Adipocyte (in vitro differentiated cells): ENCODE measurements at places on chromosomes 1 and 21.

- DNase-seq = peak; percentile 71
Measured at GRCh38 chr1:30990591-30990990, 74.9 kb downstream of the PUM1 start.

GRCh38 chr1:2086446-2087078 lies 36.4 kb downstream of the PRKCZ start:
- DNase-seq = no peak

DNA sequence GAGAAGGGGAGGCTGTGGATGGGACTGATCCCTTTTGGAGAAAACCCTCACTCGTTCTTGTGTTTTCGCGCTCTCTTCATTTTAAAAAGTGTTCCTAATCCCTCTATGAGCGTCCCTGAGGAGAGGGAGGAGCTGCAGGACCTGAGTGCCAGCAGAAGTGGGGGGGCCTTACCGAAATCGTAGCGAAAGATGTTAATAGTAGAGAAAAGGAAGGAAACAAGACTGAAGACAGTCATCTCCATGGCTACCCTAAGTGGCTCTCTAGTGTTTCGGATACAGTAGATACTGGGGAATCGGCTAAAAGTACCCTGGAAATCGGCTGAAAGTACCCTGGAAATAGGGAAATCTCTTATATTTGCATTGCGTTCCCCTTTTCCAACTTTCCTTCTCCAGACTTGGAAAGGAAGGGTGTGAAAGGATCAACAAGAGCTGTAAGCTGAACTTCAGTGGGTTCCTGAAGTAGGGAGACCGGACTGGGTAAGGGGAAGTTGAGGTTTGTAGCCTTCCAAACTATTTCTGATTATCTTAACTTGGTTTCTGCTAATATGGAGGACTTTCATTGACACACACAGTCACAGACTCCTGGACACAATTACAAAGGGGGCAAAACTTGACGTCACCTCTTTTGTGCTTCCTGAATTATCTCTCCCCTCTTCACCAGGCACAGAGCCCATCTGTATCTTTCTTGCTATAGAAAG lies 486 bp upstream of the DSTYK start:
- DNase-seq = no peak

GRCh38 chr1:26363549-26364448 lies 8.8 kb downstream of the ZNF683 start:
- peak; percentile 75 for DNase-seq

DNA sequence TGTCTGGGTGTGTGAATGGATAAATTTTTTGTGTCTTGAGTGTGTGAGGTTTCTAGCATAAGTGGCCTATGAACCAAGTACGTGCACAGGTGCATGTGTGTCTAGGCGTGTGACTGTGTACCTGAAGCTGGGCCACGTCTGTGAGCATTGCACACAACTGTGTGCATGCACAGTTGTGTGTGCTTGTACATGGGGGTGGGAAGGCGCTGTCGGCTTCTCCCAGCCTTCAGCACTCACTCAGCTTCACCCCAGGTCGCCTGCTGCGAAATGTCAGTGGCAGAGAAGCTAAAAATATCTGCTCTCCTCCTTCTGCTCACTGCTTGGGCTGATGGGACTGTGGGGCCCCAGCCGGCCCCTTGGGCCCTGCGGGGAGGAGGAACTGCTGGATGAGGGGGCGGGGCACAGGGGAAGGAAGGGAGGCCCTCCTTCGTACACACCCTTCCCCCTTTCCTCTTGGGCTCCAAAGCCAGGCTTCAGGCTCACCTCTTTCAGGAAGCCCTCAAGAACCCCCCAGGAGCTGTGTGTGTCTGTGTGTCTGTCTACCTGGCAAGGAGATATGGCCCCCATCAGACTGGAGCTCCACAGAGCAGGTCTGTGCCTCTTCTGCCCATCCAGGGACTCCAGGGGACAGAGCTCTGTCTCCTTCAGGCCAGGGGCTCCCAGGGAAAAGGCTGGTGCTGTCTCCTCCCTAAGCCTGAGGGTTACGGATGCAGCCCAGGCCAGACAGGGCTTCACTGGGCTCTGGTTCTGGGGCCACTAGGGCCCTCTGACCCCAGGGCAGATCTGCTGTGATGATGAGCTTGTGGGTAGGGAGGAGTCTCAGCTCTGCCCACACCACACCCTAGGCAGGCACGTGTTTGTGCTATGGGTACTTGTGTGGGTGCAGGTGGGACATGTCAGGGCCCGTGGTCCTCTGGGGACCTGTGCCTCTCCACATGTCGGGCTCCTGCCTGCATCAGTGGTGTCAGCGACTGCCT lies 35.6 kb upstream of the WASF2 start:
- DNase-seq = peak; percentile 76

DNA sequence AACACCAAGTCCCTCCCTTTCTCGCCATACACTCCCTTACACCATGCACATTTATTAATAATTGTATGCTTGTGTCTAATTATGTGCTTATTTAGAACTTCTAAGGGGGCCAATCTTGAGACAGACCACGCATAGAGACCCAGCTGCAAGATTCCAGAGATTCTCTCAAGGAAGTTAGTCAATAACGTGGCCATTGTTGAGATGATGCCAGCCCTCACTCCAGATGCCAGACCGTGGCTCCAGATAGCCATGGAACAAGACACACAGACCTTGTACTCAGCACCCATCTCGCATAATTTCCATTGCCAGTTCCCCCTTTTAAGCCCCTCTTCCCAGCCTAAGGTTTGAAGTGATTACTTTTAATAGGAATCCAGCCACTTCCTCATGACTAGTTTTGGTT lies 62.4 kb downstream of the DIRAS3 start:
- DNase-seq = no peak

GRCh38 chr1:26739329-26739914 lies 43.6 kb downstream of the ARID1A start:
- no peak for DNase-seq

DNA sequence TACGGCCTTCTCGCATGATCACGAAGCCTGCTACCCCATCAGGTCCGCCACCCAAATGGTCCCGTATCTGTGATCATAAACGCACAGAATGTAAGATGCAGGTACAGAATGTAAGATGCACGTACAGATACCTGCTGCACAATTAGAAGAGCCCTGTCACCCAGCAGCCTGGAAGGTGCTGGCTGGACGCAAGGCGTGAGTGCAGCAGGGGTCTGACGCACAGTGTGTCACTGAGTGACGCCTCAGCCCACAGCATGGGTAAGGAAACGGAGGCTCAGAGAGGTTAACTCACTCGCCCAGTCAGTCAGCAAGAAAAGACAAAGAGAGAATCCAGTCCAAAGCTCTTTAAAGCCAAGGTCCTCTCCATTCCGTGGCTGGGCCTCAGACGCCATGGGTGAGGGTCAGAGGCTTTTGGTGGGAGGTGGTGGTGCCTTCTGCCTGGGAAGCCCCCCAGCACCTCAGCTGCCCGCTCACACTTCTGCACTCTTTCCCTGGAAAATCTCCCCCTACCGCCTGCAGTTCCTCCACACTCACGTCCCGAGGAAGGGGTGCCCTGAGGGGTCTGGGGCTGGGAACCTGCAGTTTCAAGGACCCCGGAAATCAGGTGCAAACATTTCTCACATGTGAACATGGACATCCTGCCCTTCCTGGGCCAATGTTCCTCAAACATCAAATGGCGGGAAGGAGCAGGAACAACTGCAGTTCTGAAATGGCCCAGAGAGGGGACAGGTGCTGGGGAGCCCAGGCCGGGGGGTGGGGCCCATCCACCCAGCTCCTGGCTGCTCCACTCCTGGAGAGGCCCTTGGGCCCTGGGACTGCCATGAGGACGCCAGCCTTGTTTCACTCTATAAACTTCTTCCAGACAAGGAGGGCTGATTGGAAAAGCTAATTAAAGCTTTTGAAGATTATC lies 59.4 kb downstream of the SLC66A1 start:
- no peak for DNase-seq

- no peak for DNase-seq
Measured at GRCh38 chr1:56468518-56468917, 110.8 kb downstream of the PLPP3 start.

- no peak for DNase-seq
Measured at GRCh38 chr1:184112176-184112948, 60.8 kb downstream of the TSEN15 start.

GRCh38 chr1:218964471-218965185 lies 209.1 kb upstream of the LYPLAL1 start:
- DNase-seq = peak; percentile 20

- peak; percentile 53 for DNase-seq
Measured at GRCh38 chr21:46323227-46323709, 402 bp downstream of the C21orf58 start.

DNA sequence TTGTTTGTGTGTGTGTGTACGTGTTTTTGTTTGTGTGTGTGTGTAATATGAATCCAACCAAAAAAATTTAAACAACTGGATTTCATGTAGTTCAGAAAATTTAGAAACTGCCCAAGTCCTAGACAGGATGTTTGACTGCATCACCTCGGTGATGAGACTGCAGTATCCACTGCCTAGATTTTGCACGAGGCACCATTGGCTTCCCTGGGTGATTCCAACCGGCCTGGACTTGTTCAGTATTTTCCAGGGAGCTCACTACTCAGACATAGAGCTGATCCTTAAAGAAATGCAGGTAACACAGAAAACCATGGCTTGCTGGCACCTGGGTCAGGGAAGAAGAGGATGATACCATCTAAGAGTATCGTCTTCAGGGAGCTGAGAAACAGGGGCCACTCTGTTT lies 18.2 kb upstream of the KCNK2 start:
- DNase-seq = no peak

- peak; percentile 86 for DNase-seq
Measured at GRCh38 chr1:201709564-201710295, 119.2 kb upstream of the IPO9 start.

DNA sequence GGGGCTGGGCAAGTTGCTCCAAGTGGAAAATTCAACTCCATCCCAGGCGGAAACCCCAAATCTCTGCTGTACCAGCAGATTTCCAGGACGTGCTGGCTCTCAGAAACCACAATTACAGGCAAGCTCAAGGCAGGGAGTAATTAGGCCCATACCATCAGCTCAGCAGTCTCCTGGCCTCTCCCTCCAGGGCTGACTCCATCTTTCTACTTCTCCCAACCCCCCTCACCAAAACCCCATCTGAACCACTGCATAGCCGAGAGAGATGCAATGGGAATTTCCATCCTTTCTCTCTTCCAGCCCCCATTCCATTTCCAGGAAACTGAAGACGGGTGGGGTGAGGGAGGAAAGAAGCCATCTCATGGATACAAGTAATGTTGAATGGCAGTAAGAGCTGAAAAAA lies 41.2 kb downstream of the ARHGEF11 start:
- no peak for DNase-seq

DNA sequence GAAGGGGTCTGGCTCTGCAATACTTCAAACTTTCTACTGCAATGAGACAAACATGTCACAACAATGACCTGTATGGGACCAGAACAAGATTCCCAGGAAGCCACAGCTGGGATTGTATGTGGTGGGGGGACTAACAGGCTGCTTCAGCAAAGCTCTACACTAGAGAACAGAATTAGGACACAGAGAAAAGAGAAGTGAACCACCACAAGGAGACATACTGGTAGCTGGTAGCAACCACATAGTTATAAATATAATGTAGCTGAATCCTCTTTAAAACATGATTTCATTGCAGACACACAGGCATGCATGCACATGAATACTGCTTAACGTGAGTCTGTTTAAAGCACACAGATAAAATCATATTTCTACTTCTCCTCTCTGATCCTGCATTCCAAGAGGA lies 3.5 kb upstream of the ILDR2 start:
- DNase-seq = no peak

- DNase-seq = peak; percentile 64
Measured at GRCh38 chr1:153790313-153790965, 15.2 kb downstream of the SLC27A3 start.

- DNase-seq = no peak
Measured at GRCh38 chr1:225928186-225929175, 4.4 kb upstream of the PYCR2 start.

DNA sequence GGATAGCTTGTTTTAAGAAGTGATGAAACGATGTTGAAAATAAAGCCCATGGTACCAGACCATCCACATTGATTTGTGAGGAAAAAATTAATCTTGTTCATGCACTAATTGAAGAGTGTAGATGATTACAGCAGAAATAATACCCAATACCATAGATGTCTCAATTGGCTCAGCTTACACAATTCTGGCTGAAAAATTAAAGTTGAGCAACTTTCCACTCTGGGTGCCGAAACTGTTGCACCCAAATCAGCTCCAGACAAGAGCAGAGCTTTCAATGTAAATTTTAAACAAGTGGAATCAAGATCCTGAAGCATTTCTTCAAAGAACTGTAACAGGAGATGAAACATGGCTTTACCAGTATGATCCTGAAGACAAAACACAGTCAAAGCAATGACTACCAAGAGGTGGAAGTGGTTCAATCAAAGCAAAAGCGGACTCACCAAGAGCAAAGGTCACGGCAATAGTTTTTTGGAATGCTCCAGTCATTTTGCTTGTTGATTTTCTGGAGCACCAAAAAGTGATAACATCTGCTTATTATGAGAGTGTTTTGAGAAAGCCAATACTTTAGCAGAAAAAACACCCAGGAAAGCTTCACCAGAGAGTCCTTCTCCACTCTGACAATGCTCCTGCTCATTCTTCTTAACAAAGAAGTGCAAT lies 16.1 kb upstream of the KCNA3 start:
- DNase-seq = no peak

GRCh38 chr1:22556391-22557104 lies 6.7 kb upstream of the EPHA8 start:
- no peak for DNase-seq

- DNase-seq = no peak
Measured at GRCh38 chr1:233019778-233020325, 69.4 kb downstream of the NTPCR start.

GRCh38 chr1:40096646-40096976 lies 441 bp downstream of the PPT1 start:
- no peak for DNase-seq

DNA sequence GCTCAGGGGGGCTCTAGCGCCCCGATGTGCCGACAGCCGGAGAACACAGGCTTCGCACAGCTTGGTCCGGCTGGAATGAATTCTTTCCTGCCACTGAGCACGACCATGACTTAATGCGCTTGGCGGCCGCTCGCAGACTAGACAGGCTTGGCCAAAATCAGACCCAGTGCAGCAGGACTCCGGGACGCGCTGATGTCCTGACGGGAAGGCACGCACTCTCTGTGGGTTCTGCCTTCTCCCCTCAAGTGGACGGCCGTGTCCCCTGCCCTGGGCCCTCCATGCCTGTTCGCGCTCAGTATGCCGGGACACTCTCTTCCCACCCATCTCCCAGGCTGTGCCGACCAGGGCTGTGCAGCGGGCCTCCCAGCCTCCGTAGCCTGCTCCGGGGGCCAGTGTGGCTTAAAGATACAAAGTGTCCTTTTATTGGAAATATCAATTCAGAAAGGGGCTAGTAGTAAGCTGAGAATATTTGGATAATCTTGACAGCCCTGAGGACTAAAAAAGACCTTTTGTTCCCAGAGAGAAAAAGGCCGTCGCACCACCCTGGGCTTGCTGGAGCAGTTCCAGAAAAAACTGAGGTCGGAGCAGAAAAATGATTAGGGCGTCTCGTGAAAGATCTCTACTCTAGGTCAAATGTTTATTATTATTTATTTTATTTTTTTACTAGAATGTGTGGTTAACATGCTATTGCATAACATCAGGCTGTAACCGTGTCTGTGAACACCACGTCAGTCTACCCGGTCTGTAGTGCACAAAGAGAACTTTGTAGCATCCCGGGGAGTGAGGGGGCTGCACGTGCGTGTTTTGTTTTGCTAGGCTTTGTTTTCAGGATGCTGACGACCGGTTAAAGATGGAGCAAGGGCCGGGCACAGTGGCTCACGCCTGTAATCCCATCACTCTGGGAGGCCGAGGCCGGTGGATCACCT lies 88.1 kb upstream of the ARHGEF16 start:
- DNase-seq = no peak
